ENCODE measurements at places on chromosomes 11 and 22.

DNA sequence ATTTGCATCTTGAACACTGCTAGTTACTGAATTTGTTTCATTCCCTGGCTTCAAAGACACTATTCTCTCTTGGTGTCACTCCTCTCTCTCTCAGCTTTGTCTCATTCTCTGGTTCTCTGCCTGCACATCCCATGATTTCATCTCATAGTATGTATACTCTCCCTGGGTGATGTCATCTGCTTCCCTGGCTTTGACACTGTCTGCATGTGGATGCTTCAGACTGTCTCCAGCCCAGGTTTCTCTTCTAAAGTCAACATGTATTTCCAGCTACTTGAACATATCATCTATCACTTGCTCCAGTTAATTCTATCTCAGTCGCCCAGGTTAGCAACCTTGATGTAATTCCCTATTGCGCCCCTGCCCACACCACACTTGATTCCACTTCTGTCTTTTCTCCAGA lies 9.3 kb upstream of the ACAT1 start:
- DNase-seq, result no peak

DNA sequence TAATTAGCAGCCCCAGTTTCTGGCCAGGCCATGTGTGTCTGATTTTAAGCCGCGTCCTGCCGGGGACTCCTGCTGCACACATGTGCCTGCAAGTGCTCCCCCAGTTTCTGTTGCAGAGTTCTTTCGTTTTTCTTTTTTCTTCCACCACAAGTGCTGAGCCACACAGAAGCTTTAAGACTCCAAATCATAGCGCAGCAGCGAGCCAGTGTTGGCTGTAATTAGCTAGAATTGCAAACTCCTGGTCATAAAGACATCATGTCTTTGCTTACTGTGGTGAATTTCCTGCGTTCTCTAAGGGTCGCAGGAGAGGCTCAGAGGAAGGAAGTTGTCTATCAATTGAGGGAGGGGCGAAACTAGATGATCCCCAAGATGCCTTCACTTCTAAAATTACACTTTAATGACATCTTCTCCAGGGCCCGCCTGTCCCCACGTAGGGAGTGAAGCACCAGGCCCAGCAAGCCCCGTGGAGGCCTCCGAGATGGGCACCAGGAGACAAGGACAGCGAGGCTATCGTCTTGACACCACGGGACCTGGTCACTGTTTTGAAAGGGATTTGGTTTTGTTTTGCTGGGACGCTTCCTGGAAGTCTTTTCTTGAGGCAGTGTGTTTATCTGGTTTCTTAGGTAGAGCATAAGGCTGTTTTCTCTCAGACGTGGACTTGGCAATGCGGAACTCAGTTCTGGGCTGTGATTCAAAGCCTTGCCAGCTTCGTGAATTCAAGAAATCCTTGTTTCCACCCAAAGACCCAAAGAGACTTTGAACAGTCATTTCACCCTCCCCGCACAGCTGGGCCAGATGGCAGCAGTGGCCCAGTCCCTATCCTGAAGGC lies 71.8 kb downstream of the UBASH3B start:
- DNase-seq, result no peak

DNA sequence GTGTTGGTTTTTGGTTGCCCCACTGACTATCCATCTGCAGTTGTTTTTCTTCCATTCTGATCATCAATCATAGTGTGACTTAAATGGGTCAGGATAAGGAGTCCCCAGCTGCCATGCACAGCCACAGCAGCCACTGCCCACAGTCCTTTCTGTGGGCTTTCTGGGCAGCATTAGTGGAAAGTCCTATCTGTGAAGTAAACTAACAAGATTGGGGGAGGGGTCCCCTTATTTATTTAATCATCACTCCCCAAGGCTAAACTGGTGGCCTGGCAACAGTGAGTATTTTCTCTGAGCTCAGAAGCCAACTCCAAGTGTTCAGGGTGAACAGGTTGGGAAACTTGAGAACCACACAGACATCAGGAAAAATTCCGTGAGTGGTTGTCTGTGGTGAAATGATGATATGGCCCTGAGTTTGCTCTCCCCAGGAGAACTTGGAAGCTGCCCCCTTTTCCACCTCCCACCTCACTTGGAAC lies 145.0 kb downstream of the CCDC34 start:
- DNase-seq, result no peak

DNA sequence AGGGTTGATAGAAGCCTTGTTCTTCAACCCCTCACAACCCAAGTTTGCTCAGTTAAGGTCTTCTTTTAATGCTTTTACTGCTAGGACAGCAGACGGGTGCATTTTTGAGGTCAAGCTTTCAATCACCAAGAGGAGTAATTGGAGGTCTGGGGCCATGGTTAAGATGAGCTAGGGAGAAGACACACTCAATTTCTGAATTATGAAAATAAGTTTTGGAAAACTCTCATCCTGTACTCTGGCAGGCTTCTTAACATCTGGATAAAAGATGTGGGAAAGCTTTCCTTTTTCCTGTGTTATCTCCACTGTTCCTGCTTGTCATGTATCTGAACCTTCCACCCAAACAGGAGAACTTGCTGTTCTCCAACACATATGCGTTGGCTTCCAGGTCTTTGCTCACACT lies 9.7 kb downstream of the ABTB2 start:
- DNase-seq, result no peak

GRCh38 chr11:102709201-102709945 lies 3.8 kb upstream of the MMP27 start:
- DNase-seq, result no peak

DNA sequence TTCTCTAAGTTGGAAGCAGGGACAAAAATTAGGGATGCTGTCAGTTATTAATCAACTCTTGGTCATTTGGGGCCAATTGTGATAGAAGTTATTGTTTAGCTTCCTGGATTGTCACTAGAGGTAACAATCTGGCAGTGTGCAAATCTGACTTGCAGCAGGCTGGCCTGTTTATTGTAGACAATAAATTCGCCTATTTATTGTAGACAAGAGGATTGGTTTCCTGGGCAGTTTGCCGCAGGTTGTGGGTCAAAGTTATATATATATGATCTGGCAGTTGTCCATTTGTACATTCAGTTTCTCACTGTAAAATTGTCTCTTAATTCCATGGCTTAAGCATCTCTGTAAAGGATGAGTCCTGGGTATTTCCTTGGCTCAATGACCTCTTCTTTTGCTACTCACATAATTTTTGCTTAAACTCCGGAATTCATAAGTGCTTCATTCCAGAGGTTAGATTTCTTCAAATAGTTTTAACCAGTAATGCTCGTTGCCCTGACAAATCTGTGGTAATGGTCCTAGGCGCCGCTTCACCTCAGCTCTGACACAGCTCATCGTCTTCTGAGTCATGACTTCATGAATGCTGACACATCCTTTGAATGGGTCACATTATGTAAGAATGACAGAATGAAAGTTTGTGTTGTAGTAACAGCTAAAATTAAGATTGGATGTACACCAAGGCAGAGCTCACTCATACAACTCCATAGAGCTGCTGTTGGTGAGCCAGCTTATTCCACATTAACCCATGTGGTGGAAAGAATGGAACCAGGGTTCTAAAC lies 7.8 kb upstream of the MMP3 start:
- DNase-seq, result no peak

GRCh38 chr11:67504005-67504949 lies 886 bp downstream of the PITPNM1 start:
- DNase-seq, result peak; percentile 48

- no peak for DNase-seq
Measured at GRCh38 chr22:19547620-19548019, 23.4 kb upstream of the CLDN5 start.

DNA sequence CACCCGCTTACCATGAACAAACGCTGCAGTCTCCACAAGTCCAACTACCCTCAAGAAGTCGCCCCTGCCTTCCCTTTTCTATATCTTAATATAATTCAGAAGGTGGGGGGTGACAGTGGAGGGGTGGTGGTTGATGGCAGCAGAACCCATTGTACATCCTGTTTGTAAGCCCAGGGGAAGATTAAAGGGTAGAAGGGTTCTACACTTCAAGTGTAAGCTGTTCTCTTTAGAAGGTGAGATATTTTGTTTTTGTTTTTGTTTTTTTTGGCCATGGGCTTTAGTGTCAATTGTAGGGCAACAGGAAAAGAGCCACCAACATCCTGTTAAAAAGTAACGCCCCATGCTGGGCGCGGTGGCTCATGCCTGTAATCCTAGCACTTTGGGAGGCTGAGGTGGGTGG lies 34.9 kb upstream of the RRAS2 start:
- DNase-seq, result no peak

DNA sequence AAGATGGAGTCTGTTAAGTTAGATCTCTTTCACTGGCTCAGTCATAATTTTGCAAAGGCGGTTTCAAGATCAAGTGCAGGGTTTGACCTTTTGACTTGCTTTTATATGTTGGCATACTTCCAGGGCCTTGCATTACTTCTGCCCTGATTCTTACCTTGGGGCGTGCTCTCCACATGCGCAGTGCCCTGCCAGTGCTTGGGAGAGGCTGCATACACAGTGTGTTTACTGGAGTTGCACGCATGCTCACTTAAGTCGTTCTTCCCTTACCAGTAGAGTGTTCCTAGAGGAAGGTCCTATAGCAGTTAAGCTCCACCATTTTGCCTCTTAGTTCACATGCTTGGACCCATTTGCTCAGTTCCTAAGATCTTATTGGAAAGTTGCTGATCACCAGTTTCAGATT lies 21.0 kb upstream of the TMEM123 start:
- no peak for DNase-seq

All from stimulated activated CD8-positive, alpha-beta memory T cell treated with anti-CD3 and anti-CD28 coated beads, Interleukin-2, amount 100 ng/mL, for 48 hours (primary cell).